ENCODE measurements at places on chromosomes 13 and 19.

DNA sequence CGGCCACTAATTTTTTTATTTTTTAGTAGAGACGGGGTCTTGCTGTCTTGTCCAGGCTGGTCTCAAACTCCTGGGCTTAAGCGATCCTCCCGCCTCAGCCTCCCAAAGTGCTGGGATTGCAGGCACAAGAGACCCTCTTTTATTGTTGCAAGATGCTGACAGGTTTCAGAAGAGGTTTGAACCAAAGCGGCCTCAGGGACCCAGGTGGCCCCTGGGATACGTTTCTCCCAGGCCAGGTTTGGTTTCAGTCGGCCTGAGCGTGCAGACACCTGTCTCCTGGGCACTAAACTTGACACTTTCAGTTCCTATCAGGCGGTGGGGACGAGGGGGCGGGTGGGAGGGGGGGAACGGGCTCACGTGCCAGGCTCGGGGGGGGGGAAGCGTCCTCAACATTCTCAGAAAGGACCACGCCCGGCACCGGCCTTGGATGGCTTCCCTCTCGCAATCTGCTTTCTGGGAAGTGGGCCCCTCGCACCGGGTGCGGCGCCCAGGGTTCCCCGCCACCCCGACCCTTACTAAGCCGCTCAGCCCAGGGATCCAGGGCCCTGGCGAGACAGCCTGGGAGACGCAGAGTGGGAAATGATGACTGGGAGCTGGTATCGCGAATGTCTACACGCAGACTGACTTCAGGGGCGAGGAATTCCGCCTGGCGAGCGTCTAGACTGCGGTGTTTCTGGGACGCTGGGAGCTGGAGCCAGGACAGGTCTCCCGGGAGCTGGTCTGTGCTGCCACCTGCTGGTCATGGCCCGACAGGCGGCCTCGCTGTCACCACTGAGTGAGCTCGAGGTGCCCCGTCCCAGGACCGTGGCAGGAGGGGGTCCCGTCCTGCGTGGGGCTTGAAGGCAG, 91.6 kb downstream of the GNG7 start:
- DNase-seq, result peak; percentile 93

DNA sequence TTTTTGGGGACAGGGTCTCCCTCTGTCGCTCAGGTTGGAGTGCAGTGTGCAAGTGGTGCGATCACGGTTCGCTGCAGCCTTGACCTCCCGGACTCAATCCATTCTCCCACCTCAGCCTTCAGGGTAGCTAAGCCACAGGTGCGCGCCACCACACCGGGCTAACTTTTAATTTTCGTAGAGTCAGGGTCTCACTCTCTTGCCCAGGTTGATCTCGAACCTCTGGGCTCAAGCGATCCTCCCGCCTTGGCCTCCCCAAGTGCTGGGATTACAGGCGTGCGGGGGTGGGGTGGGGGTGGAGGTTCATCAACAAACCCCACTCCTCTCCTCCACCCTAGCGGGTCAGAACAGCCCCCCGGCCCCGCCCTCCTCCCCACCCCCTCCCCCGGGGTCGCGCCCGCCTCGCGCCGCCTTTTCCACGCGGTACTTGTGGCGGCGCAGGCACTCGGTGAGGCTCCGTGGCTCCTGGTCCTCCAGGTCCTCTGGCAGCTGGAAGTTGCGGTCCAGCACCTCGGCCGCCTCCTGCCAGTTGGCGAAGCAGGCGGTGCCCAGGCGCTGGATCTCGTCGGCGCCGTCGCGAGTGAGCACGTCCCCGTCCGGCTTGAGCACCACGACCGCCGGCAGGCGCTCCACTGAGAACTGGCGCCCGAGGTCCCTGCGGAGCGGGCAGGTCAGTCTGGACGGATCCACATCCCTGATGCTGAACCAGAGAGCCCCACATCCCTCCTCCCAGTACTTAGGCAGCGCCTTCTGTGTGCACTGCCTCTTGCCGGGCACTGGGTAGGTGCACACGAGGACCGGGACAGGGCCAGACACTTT, 5.2 kb downstream of the NXNL1 start:
- no peak for DNase-seq

DNA sequence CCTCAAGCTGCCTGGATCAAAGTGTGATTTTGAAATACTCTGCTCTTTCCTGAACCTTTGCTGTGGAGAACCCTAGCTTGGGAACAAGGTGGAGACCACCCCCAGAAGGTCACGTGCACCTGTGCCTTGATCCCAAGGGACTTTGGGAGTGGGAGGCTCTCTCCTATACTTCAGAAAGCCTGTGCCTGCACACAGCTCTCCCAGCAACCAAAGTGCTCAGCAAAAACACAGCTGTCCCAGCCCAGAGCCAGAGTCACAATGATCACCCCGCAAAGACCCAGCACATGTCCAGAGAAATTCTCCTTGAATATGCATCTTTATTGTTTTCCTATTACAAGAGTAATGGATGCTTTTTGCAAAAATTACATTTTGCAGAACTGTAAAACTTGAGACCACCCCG, 43.4 kb downstream of the TNFRSF19 start:
- DNase-seq, result no peak

GRCh38 chr19:43639519-43640423, at the start of gene CADM4:
TSS of gene CADM4 (minus strand) at chr19:43639850. CDS start at chr19:43639790, 60 bp downstream.
- DNase-seq, result no peak

- no peak for DNase-seq
These were observed 1.2 kb upstream of the FLT1 start for GRCh38 chr13:28496188-28496564.

DNA sequence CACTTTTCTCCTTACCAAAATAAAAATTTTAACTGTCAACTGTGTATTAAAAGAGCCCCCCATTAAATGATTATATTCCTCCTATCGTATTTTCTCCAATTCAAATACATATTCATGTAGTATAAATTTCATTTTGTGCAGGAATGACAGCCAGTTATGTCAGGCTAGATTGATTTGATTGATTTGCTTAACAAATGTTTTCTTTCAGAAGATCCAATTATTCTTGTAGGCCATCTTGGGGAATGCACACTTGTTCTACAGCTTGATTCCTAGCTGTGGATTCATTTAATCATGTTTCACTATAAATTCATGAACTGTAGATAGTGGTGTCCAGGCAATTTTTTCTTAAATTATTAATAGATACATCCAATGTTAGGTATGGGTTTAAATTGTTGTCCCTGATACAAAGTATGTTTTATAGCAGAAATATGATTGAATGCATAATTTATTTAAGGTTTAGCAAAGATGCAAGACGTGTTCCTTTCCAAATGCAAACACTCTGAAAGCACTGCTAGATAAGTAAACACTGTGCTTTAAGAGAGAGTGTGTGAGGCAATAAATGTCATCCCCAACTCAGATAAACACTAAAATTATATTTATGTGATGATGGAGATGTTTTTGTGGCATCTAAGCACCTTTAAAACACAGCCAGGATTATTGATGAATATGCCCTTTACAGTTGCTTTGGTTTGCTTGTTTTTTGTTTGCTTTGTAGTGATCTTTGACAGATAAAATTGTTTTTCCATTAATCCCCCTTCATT, 531.1 kb downstream of the DCT start:
- DNase-seq, result no peak

DNA sequence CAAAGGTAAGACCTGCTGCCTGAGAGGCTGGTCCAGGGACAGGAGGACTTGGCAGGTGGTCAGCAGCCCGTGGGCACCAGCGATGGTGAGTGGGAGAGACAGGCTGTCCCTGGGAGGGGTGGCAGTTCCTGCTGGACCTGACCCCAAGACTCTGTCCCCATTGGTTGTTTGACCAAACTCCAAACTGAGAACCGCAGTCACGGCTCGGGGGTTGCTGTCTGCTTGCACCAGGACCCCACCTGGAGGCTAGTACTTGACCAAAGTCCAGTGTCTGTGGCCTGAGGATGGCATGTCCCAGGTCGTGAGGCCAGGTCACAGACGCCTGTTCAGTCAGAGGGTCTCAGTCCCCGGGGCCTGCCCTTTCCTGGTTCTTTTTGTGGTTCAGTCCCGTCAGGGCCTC, 9.9 kb upstream of the ZNF14 start:
- no peak for DNase-seq

Data from amniotic epithelial cell (primary cell).